NCI-H446 treated with DMSO at 0.1 percent for 48 hours (cell line): ENCODE measurements at places on chromosomes 6 and 20.

- DNase-seq = no peak
These were observed 72.4 kb downstream of the ADGRG6 start for GRCh38 chr6:142374091-142374770.

DNA sequence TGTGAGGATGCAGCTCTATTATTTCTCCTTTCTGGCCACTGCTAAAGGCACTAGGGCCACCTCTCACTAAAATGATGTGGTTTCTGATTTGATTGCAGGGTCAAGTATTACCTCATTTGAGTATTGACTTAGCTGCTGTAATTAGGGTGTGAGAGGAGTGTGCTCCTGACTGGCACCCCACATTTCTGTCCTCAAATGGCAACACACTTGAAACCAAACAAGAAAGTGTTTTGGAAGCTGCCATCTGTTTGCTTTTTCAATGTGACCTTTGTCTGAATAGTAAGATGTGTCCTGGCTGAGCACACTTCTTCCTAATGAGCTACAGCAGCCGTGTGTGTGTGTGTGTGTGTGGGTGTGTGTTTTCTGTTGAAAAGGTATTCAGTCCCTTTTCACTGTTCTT lies 62.8 kb upstream of the SCP2D1 start:
- no peak for DNase-seq

- DNase-seq = no peak
These were observed 6.8 kb upstream of the SPATS1 start for GRCh38 chr6:44335631-44336030.

- DNase-seq = no peak
These were observed 131.5 kb downstream of the MTHFD1L start for GRCh38 chr6:150996968-150997367.

DNA sequence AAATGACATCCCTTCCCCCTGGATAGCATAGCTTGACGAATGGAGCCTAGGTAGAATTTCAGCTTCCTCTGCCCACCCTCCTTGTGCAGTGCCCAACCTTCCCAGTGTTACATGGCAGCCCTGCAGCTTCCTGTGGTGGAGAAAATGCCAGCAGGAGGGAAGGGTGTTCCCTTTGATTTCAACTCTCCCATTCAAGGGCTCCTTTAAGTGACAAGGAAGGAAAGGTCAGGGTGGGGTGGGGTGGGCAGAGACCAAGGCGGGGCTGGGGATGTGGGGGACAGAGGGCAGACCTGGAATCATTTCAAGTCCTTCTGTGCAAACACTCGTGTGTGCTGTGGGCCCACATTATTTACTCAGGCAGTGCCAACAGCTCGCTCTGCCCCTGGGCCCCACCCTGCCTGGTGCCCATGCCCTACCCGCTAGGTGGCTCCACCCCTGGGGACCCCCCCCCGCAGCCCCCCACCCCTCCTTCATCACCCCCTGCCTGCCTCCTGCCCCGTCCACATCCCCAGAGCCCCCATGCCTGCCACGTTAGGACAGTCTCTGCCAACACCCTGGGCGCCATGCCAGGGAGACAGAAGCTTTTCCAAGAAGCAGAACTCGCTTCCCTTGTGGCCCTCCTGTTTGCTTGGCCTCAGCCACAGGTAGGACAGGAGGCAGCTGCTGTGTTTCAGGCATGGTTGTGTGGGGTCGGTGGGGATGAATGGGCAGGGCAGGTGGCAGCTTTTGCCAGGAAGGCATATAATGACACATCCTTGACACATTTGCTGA lies 9.4 kb downstream of the SPDEF start:
- peak; percentile 91 for DNase-seq

DNA sequence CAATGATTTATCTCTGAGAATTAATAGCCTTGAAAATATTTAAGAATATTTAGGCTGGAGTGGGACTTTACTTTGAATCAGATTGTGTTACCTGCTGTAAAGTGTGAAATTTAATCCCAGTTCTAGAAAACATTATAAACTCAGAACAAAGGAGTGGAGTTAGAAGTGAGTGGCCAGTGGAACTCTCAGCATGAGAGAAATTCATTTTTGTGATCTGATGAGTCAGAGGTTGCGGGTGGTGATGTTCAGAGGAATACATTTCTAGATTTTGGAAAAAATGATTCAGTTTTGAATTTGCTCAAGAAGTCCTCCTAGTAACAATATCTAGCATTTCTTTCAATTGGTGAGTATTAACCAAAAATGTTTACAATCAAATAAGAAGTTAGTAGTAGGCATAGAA lies 167.5 kb downstream of the ZFAND3 start:
- no peak for DNase-seq

- no peak for DNase-seq
These were observed 115.3 kb upstream of the TRAF3IP2 start for GRCh38 chr6:111720931-111721496.

- no peak for DNase-seq
These were observed 202.3 kb downstream of the ERMARD start for GRCh38 chr6:169953686-169954085.

GRCh38 chr6:4899249-4900034 lies 104.4 kb downstream of the RPP40 start:
- DNase-seq = no peak

- DNase-seq = no peak
These were observed 22.9 kb downstream of the RANBP9 start for GRCh38 chr6:13688692-13689196.

GRCh38 chr6:39078695-39079094 lies 30.1 kb downstream of the GLP1R start:
- DNase-seq = no peak

DNA sequence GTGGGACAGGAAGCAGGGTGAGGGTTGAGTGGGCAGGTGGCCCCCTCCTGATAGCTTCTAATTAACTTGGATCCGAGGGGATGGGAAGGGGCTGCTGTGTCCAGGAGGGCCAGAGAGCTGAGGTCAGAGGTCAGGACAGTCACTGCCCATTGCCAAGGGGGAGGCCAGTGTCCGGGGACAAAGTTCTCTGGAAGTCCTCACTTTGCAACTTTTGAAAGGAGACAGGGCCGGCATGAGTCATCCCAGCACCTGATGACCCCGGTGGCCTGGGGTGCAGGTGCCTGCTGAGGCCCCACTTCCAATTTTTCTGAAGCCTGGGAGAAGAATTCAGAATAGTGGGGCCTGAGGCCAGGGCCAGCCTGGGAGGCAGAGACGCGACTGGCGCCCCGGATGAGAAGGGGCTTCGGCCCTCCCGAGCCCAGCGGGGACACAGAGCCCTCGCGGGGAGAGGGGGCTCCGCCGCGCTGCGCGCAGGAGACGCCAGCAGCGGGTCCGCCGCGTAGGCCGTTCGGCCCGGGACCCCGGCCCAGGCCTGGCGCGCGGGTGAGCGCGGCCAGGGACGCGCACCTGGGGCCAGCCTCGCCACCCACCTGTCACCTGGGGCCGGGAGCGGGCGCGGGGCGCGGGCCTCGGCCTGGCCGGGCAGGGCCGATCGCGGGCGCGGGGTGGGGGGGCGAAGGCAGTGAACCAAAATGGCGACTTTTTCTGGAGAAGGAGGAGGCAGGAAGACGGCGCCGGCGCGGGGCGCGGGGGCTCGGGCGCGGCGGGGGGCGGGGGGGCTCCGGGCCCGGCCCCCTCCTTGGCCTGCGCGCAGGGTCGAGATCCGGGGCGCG lies 586 bp downstream of the ZNF512B start:
- DNase-seq = peak; percentile 19

GRCh38 chr6:139172567-139172966 lies 37.7 kb downstream of the HECA start:
- DNase-seq = no peak

DNA sequence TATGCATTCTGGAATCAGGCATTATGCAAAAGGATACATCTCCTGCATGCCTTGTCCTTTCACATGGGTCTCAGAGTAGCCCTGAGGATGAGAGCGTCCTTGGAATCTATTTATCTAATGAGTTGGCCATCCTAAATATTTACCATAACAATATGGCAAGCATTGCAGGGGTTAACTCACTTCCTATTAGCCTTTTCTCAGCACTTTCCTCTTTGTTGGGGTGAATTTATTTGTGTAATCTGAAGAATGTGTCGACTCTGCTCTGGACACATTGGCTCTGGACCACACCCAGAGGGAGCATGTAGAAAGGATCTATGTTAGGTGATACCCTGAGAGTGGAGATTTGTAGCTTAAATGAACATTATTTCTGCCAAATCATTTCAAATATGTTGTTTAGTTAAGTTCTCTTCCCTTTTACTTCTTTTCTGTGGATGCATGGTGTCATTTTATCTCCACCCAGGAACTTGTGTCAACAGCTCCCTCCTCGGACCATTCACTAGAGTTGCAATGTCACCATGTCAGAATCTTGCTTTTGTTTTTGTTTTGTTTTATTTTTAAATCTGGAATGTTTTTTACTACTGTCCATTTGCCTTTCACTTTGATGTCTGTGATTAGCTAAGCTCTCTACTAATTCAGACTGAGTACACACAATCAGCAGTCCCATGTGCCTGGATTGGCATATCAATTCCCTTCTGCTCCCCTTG lies 757.0 kb upstream of the MMS22L start:
- no peak for DNase-seq

GRCh38 chr6:48075181-48075580 lies 35.8 kb downstream of the PTCHD4 start:
- DNase-seq = no peak

GRCh38 chr6:136226027-136226673 lies 24.0 kb downstream of the MTFR2 start:
- peak; percentile 23 for DNase-seq

GRCh38 chr20:50434653-50435396 lies 75.4 kb upstream of the PTPN1 start:
- DNase-seq = no peak

DNA sequence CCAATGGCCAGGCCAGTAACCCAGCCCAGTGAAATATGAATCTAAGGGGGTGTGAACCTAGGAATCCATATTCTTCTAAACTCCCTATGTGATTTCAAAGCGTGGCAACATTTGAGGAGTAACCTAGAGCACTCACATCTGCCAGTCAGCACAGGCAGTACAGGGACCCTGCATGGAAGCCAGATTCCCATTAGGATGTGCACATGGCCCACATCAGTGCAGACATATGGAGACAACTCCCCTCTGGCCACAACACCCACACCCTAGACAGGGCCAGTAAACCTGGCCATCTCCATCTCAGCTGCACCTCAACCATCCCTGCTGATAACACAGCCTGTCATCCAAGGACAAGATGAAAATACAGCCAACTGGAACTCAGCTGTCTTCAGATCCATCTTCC lies 56.5 kb downstream of the KIF16B start:
- DNase-seq = no peak

GRCh38 chr20:59745716-59746115 lies 141.4 kb downstream of the PHACTR3 start:
- DNase-seq = no peak

DNA sequence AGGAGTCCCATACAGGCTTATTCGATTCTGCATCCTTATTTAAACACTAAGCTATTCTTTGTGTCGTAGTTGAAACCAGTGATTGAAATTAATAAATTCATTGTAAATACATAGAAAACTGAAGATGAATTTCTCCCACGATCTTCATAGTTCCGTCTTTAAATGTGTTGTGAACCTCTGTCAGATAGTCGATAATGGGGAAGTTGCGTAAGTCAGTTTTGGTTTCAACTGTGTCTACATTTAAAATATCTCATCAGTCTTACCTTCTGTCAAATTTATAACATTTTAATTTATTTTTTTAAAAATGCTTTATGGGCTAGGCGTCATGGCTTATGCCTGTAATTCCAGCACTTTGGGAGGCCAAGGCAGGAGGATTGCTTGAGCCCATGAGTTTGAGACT lies 12.7 kb downstream of the STX11 start:
- DNase-seq = no peak

GRCh38 chr20:23116311-23117089 lies 30.4 kb upstream of the CD93 start:
- no peak for DNase-seq

GRCh38 chr6:166494757-166495486 lies 91.6 kb downstream of the RAMACL start:
- DNase-seq = no peak
